ENCODE measurements at places on chromosomes 16 and 17. TPM values are rescaled to one million over a fixed set of nuclear protein-coding genes. Genes with fewer than 3 reads are reported as not detected.

The PROCA1 gene
- total RNA-seq, result 5.4 TPM

The HSF5 gene
- 0.44 TPM for total RNA-seq

The CYGB gene
- 12.5 TPM for total RNA-seq

The EVPLL gene
- total RNA-seq, result 0.33 TPM

The WNK4 gene
- 0.33 TPM for total RNA-seq

The GINS2 gene
- total RNA-seq, result 7.0 TPM

The GTF3C1 gene
- total RNA-seq, result 109 TPM

The INCA1 gene
- 1.3 TPM for total RNA-seq

The NPIPB4 gene
- 102 TPM for total RNA-seq

The TBKBP1 gene
- total RNA-seq, result 21.1 TPM

The ODAD4 gene
- 2.9 TPM for total RNA-seq

The C1QTNF8 gene
- total RNA-seq, result 0.22 TPM

The DPEP2 gene
- total RNA-seq, result 1.3 TPM

The CMC2 gene
- 37.1 TPM for total RNA-seq
